ENCODE measurements at places on chromosomes 1 and 21.

- DNase-seq = no peak
Measured at GRCh38 chr1:110519125-110519810, at the start of gene KCNA10. Gene KCNA10, minus strand, starts transcription at chr1:110519175. Its CDS starts 388 bp downstream, at chr1:110518787.

DNA sequence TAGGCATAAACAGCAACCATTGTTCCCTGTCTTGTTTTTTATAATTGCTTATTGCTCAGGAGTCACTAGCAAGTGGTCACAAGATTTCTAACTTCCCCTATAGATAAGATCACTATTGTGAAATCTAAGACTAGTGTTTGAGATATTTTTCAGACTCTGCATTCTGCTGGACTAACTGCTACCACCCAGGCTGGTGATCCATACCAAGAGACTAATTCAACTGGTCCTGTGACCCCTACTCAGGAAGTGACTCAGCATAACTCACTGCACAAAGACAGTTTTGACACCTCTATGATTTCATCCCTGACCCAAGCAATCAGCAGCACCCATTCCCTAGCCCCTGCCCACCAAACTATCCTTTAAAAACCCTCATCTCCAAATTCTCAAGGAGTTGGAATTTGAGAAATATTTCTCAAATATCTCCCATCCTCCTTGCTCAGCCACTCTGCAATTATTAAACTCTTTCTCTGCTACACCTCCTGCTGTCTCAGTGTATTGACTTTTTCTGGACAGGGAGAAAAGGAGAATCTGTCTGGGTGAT lies 52.7 kb downstream of the TRIM33 start:
- no peak for DNase-seq

DNA sequence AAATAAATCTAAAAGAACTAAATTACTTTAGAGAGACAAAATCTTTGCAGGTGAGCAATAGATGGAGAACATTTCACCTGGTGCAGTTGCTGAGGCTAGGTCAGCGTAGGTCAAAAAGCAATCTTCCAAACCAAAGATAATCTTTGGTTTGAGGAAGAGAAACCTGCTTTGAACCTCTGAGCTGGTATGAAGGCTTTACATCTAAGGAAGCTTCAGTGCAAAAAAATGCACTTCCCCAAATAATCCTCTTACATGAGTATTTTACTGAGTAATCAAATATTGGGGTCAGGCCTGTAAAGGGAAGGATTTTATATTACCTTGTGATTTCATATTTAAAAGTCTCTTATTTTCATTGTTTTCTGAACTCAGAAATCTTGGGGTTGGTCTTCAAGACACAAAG lies 223.6 kb downstream of the SRGAP2C start:
- DNase-seq = no peak

DNA sequence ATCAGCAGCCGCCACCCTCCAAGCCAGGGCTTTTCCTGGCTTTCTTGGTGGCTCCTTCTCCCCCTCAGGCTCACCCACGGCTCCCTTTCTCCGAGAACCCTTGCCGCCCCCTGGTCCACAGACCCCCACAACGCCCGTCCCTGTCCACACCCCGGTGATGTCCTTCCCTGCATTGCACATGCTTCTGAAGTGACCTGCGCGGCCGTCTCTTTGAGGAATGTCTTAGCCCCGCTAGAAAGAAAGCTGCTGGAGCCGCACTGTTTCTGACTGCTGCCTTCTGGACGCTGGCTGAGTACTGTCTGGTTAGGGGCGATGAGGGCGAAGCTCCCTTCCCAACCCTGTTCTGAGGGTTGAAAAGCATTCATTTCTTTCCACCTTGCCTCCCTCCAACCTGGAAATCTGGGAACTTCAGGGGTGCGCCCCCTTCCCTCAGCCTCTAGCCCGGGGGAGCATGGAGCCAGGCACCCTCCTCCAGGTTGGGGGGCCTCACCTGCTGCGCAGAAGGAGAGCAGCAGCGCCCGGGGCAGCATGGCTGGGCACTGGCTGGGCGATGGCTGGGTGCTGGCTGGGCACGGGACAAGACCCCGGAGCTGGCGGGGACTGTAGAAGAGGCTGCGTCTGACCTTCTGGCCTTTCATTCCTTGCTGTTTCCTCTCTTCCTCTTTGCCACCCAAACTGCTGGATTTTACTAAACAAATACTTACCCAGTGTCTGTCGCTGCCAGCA lies at the start of gene CLEC20A:
Gene CLEC20A, minus strand, starts transcription at position 555 of the 726 bp plus-strand sequence. Its CDS starts 25 bp downstream, at position 530.
- DNase-seq = no peak

DNA sequence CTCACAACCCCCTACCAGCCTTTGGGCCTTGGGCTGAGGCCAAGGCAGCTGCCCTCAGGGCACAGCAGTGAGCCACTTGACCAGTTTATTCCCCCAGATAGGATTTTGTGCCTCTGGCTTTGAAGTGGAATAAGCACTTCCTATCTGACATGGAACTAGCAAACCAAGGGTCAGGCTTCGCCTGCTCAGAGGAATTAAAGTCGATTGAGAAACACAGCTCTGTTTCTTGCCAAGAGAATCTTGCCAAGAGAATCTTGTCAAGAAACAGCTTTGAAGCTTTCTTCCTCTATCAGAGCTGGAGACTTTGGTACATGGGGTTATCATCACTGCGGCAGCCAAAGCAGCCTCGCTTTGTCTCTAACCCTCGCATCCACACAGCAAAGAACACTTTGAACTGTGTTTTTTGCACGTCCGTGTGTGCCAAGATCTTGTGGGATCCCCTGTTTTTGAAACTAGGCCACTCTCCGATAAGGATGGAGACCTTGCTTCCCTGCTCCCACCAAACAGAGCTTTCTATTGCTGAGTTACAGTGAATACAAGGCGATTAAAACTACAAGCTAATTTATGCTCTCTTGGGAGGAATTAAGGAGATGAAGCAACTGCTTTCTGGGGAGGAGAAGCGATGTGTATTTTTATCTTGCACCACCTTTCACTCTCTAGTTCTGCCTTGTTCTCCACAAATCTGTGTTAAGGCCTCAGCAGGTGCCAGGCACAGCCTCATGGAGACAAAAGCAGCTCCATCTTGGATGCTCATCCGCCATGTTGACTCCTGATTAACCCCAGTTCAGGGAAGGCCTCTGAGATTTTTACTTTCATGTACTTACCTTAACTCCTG lies 67.3 kb downstream of the RHOU start:
- no peak for DNase-seq

DNA sequence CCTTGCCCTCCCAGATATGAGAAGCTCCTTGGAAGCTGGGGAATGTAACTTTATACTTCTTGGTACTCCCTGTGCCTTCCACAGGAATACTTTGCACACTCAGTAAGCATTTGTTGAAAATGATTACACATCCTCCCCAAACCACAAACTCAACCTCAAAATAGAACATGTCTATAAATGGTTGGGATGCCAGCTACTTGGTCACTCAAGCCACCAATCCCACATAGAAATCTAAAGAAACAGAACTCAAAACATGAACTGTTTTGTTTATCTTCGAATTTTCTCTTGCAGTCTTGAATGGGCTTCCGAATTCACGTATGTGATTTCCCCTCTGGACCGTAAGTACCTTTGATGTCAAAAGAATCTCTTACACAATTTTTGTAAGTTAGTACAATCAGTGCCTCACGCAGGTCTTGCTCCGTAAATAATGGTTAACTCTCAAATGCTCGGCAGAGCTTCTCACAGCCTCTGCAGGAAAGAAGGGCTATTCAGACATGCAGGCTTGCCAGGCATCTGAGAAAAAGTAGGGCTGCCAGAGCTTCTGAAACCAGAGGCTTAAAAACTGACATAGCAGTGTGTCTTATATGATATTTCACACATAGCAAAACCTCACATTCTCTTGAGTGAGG lies 26.9 kb downstream of the SORT1 start:
- DNase-seq = no peak

- no peak for DNase-seq
Measured at GRCh38 chr1:204852854-204853253, 17.8 kb upstream of the NFASC start.

GRCh38 chr1:31943546-31944184 lies 5.5 kb upstream of the PTP4A2 start:
- DNase-seq = no peak

- no peak for DNase-seq
Measured at GRCh38 chr1:3452866-3453175, 1.6 kb upstream of the ARHGEF16 start.

DNA sequence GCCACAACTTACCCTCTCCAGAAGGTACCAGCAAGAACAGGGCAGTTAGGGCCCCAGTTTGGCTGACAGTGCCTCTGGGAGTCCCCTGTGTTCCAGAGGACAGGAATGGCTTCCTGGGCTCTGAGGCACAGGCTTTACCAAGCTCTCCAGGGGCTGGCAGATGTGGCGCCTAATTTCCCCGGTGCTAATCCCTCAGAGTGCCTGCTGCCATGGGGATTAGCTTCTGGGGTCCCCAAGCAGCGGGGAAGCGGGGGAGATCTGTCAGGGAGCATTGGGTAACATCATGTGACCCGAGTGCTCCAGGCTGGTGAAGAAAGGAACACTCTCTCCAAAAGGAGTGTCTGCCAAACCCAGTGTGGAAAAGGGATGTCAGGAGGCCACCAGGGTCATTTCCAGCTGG lies at the start of gene LACTBL1:
Gene LACTBL1, minus strand, starts transcription at position 107 of the 400 bp plus-strand sequence. CDS start 550 bp downstream, outside the sequence.
- no peak for DNase-seq

GRCh38 chr1:183604038-183604808 lies 14.0 kb upstream of the NCF2 start:
- no peak for DNase-seq

DNA sequence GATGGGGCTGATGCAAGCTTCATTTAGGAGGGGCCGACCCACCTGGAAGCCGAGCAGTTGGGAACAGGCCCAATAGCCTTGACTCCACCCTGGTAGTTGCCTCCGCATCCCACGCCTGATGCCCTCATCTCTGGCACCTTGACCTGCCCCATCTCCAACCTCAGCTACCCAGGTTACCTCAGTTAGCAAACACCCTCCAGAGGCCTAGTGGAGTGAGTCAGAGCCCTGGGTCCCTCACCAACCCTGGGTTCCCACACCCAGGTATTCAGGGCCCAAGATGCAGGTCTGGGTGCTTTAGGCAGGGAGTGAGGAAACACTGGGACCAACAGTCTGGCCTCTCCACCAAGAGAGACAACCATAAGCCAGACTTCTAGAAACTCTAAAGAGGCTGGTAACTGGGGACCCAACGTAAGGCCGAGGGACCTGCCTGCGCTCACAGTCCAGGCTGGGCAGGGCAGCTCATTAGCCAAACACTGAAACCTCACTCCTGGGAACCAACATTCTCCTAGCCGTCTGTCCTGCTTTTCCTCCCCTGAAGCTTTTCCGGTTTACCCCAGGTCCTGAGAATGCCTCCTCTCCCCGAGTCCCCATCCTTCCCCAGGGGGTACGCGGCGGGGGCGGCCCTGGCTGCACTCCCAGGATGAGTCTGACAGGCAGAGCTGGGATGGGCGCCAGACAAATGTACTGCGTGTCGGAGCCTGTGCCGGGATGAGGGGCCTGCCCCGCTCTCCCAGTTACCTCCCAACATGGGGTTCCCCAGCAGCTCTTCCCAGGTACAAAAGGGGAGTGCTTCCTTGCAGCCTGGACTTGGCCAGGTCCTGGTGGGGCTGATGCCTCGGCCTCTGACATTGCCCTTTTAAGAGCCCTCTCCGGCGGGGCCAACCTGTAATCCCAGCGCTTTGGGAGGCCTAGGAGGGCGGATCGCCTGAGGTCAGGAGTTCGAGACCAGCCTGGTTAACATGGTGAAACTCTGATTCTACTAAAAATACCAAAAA lies 8.9 kb upstream of the CELSR2 start:
- DNase-seq = no peak

- DNase-seq = no peak
Measured at GRCh38 chr1:211909395-211909794, 78.8 kb upstream of the LPGAT1 start.

DNA sequence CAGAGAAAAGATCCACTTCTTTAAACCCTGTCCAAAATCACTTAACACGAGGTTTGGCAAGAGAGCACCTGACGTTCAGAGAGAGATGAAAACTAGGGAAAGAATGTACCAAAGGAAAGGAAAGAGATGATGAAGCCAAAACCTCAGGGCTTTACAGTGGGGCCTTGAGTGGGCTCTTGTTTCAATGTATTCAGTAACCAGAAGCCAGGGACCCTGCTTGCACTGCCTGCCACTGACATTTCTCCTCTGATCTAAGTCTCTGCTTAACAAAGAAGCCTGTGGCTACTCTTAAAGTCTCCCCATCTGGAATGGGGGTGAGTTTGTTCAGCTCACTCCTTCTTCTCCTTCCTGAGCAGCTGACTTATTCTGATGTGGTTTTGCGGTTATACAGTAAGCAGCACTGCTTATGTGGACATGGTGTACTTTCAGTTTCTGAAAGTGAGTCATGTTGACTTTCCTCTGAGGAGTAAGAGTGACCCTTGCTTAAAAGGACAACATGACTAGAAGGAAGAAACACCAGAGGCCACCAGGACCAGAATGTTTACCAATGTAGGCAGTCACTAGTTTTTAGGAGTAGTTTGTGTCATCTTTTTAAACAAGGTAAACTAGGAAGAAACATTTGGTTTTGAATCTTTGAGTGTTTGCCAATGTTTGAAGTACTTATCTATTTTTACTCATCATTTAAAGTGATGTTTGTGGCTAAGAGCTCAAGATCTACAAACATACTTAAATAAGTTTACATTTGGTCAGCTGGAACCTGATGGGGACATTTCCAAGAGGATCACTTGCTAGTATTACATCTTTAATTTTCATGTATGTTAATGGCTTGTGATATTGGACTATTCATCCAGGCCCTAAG lies 87.4 kb downstream of the FASLG start:
- DNase-seq = no peak

DNA sequence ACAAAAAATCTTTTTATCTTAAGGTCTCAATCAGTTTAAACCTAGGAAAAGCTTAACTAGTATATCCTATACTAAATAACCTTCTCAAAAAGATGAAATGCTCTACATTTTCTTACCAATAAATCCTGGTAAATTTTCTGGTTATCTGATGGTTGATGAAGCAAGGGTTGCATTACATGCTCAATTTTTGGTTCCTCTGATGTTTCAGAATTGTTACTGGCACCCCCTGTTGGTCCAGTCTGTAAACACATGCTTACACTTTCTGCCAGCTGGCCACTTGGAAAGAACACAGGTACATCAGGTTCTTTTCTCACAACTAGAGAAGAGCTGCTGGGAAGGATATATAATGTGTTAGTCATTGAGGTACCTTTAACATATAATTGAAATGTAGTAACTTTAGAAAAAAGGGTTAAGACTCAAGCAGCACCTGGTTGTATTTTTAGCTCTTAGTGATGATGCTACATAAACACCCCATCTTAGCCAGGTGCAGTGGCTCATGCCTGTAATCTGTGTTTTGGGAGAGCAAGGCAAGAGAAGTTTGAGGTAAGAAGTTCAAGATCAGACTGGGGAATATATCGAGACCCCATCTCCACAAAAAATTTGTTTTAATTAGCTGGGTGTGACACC lies 30.9 kb upstream of the TAL1 start:
- peak; percentile 19 for DNase-seq

- DNase-seq = no peak
Measured at GRCh38 chr1:41503538-41504113, 19.1 kb upstream of the EDN2 start.

- DNase-seq = no peak
Measured at GRCh38 chr1:116308276-116308675, 64.8 kb upstream of the ATP1A1 start.

GRCh38 chr1:99279525-99279924 lies 15.2 kb downstream of the PLPPR4 start:
- no peak for DNase-seq

- DNase-seq = no peak
Measured at GRCh38 chr1:202234331-202235002, 40.9 kb downstream of the LGR6 start.

GRCh38 chr1:196056966-196057365 lies 551.3 kb downstream of the KCNT2 start:
- no peak for DNase-seq

GRCh38 chr1:109770331-109771095 lies 6.8 kb upstream of the EPS8L3 start:
- DNase-seq = no peak

GRCh38 chr1:65114322-65114721 lies 33.7 kb upstream of the AK4 start:
- no peak for DNase-seq

GRCh38 chr1:28233264-28233606 lies 406 bp upstream of the DNAJC8 start:
- no peak for DNase-seq

Data from activated CD8-positive, alpha-beta memory T cell treated with anti-CD3 and anti-CD28 coated beads, Interleukin-2, amount 50 U/mL, for 4 hours (primary cell).